ENCODE measurements at places on chromosomes 16 and 17.

GRCh38 chr17:30942308-30943079 is 20.7 kb downstream of the ADAP2 start:
- no peak for DNase-seq

- no peak for DNase-seq
These were observed 17.0 kb downstream of the DUSP14 start for GRCh38 chr17:37506678-37507077.

GRCh38 chr16:47046726-47047523 is 73.5 kb upstream of the DNAJA2 start:
- no peak for DNase-seq

DNA sequence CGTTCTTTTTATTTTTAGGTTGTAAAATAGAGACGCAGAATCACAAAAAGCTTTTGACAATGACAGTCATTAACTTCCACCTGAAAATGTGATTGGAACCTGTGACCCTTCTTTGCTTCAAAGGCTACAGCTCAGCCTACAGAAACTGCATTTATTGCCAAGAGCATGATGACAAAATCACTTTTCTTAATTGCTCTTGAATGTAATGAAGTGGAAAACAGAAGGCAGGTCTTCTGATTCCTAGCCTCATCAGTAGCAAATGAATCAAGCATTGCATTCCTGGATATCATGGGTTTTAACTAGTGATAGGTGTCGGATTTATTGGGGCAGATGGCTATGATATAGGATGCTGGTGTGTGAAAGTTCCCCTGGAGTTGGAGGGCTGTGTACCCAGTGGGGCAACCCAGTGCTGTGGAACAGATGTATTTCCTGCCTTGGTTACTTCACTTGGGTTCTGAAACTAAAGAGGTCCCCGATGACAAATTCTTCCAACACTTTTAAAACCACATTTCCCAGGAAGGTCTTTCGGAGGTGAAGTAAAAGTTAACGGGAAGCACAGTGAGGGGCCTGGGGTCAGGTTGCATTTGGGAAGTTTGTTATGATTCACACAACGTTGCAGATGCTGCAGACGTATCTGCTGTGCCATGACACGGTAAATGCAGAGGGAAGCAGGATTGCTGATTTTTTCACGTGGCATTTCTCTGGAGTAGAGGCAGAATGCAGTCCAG is 127.5 kb downstream of the HS3ST3A1 start:
- DNase-seq = no peak

- no peak for DNase-seq
These were observed 29.2 kb downstream of the SOX8 start for GRCh38 chr16:1010815-1011214.

Measured in activated T-helper 1 cell treated with anti-CD3 and anti-CD28 coated beads, Interleukin-2, amount 50 U/mL, for 16 hours (primary cell).